Activated T-cell treated with anti-CD3 and anti-CD28 coated beads for 4 hours (primary cell): ENCODE measurements at places on chromosomes 7 and 10.

DNA sequence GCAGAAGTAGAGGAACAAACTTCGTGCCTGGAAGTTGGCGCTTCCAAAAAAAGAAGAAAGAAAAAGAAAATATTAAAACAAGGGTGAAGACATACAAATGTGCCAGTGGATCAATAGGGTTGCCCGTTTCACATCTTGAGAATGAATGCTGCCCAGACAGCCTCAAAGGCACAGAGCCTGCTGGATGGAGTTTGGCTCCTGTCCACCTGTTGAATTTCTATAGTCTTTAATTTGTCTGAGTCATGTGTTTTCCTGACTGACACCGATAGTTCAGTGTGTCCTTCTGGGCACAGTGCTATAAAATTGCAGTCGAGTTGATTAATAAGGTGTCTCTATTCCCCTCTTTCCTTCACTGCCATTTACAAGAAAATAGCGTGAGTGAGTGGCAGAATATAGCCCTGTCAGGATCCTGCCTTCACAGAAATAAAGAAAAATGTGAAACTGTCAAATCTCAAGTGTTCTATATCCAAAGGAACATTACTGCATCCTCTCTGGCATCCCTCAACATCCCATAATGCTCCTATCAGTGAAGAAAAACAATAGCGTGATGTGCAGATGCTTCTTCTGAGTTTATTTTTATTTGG lies 471.3 kb upstream of the AUTS2 start:
- DNase-seq, result no peak

GRCh38 chr7:155947051-155947450 lies 134.8 kb upstream of the SHH start:
- DNase-seq, result no peak

DNA sequence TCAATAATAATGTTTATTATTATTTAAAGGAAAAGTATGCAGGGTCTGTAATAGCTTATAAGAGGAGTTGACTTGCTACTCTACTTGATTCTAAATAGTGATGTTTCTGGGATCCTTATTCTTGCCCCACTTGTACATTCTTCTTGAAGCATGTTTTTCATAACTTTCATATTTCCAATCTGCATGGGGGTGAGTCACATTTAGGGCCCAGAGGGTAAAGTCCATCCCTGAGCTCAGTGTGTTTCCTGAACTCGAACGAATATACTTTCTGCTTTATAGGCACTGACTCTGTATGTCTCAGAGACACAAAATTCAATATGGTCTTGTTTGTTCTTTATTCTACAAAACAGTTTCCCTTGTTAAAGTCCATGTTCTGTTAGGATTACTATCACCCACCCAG lies 61.0 kb upstream of the SMIM30 start:
- no peak for DNase-seq

GRCh38 chr10:79335470-79336235 lies 11.6 kb upstream of the PPIF start:
- no peak for DNase-seq

DNA sequence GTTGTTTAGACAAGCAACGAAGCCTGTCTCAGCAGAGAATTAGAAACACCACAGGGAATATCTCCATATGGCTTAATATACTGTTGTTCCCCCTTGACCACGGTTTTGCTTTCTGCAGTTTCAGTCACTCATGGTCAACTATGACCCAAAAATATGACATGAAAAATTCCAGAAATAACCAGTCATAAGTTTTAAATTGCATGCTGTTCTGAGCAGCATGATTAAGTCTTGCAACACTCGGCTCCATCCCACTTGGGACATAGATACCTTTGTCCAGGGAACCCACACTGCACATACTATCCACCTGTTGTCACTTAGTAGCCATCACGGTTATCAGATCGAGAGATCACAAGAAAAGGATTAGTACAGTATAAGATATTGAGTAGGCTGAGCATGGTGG lies 60.7 kb upstream of the FOXK1 start:
- no peak for DNase-seq

DNA sequence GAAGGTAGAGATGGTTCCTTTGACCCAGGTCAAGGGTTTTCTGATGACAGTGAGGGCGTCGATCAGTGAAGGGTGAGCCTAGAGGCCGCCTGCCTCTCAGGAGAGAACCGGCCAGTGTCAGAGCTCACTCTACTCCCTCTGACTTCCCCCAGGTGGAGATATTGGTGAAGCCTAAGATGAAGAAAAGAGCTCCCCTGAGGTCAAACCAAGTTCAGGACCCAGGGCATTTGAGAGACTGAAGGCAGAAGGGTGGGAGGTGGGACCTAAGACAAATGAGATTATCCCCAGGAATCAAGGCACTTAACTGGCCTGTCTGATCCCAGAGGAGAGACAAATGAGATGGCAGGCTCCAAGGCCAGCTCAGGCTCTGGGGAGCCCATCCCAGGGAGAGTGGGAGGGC lies 104.7 kb downstream of the CDH23 start:
- DNase-seq, result no peak

DNA sequence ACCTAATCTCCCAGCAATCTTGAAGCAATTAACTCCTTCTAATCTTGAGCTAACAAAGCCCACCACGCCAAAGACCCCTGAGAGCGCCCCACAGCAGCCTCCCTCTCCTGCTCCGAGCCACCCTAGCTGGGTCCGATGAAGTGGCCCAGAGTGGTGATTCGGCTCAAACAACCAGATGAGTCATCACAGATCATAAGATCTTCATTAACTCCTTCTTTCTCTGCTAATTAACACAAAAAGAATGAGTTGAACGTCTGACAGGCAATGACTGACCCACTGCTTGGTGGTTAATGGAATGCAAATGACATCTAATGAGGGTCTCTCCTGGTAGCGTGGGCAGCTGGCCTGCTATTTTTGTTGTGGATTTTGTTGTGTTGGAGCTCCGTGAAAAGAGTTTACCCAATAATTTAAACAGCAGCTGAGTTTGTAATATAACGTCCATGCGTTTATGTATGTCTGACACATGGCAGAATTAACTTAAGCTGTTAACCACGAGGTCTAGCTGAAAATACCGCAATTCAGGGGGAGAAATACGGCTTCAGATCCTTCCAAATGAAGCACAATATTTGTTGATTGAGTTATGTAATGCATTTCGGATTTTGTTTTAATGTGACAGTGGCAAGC lies 161.4 kb downstream of the RAB11FIP2 start:
- no peak for DNase-seq

DNA sequence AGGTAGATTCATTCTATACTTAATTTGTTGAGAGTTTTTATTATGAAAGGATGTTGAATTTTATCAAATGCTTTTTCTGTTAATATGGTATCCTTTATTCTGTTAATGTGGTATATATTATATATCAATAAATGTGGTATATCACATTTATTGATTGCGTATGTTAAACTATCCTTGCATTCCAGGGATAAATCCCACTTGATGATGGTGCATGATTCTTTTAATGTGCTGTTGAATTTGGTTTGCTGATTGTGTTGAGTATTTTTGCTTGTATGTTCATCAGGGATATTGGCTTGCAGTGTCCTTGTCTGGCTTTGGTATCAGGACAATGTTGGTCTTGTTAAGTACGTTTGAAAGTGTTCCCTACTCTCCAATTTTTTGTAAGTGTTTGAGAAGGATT lies 11.9 kb downstream of the LRMDA start:
- DNase-seq, result no peak
